8988T (cell line): ENCODE measurements at places on chromosomes 4 and X.

DNA sequence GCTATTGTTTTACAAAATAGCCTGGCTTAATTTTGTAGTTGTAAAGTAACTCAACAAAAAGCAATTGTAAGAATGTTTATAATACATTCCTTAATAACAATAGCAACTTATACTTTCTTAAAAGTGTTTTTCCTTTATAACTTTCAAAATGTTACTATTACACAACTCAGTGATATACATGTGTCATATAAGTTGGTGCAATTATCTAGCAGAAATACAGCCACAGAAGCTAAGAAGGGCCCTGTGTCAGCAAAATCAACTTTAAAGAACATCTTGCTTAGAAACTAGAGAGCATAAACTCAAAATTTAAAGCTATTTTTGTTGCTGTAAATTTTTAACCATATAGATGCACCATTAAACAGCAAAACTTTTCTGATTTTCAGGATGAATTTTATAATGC, 41.4 kb upstream of the MAB21L2 start:
- DNase-seq = no peak

- DNase-seq = no peak
These were observed 146.9 kb upstream of the FGF13 start for GRCh38 chrX:138858438-138858837.

DNA sequence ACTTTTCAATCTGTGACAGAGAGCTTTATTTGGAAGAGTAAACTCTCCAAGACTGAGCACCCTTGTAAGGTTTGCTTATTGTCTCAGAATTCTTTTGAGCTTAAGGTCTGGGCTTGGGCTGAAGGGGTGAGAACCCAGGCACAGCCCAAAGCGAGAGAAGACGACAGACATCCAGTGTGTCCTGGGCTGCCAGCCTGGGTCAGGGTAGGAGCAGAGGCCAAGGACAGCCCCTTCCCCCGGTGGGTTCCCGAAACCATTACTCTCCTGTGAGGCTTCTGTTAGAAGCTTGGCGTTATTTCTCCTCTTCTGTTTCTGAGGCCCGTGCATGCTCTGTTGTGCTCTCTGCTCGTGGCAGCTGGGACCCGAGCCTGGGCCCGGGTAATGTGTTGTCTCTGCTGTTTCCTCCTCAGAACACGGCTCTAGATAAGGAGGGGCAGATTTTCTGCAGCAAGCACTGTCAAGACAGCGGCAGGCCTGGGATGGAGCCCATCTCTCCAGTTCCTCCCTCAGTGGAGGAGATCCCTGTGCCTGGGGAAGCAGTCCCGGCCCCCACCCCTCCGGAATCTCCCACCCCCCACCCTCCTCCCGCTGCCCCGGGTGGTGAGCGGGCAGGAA, 177.5 kb downstream of the DCLK2 start:
- no peak for DNase-seq

- DNase-seq = no peak
These were observed 162.5 kb downstream of the GASK1B start for GRCh38 chr4:158010361-158010760.

- no peak for DNase-seq
These were observed 828.9 kb downstream of the GLUD2 start for GRCh38 chrX:121876305-121876704.

DNA sequence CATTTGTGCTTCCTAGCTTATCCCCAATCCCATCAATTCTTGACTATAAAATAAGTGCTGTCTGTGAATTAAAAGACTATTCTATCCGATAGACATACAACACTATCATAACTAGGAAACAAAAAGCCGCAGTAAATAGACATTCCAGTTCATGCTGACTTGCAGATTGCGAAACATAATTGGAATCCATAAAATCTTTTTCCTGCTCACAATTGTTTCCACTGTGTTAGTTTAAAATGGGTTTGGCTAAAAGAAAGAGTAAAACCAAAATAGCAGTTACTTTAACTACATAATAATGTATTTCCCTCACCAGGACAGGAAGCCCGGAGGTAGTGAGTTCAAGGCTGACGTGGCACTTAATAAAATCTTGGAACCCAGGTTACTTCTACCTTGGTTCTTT, 17.2 kb downstream of the SMIM31 start:
- no peak for DNase-seq

DNA sequence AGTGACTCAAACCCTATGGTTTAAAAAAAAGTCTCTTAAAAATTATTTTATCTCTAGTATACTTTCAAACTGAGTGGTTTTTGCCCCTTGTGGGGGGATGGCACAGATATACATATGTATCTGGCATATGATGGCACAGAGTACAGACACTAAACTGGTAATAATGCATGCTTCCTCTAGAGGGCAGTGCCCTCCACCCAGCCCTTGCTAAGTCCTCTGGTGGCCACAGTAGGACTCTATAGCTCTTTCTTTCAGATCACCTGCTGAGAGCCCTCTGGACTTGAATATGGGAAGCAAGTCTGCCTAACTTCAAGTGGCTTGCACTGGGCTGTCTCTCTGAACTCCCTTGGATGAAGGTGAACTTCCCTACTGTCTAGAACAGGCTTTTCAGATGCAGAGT, 66.3 kb downstream of the TSPAN7 start:
- no peak for DNase-seq

GRCh38 chrX:131812847-131813825, 210.0 kb upstream of the STK26 start:
- no peak for DNase-seq

DNA sequence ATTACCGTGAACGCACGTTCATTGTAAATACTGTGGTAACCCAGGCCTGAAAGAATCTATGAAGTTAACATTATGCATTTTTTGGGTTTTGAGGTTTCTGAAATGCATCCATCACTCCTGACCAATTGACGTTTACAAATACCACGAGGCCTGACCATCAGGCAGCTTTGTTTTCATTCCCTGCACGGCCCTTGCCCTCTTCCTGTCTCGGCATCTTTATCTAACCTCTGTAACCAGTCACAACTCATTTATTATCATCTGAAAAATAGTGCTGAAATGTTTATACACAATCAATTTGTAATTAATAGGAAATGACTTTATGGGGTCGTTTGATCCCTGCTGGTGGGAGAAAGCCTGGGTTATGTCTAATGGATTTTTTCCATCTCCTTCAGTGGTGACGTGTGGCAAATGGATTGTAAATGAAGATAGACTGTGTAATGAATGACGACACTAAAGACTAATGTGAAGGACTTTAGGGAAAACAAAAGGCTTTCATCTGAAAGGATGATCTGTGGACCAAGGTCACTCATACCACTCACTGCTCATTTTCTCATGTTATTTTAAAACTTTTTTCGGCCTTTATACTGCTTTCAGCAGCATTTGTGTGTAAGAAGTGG, 102.7 kb upstream of the SORBS2 start:
- DNase-seq = no peak

- no peak for DNase-seq
These were observed 531.7 kb upstream of the FTHL17 start for GRCh38 chrX:31603411-31604120.

GRCh38 chrX:16745659-16746058, 26.2 kb downstream of the SYAP1 start:
- DNase-seq = no peak

GRCh38 chr4:36269101-36269500, 12.3 kb upstream of the DTHD1 start:
- no peak for DNase-seq

GRCh38 chr4:184807797-184808712, 17.7 kb downstream of the ACSL1 start:
- no peak for DNase-seq

- no peak for DNase-seq
These were observed 11.4 kb downstream of the NR3C2 start for GRCh38 chr4:148430854-148431253.

DNA sequence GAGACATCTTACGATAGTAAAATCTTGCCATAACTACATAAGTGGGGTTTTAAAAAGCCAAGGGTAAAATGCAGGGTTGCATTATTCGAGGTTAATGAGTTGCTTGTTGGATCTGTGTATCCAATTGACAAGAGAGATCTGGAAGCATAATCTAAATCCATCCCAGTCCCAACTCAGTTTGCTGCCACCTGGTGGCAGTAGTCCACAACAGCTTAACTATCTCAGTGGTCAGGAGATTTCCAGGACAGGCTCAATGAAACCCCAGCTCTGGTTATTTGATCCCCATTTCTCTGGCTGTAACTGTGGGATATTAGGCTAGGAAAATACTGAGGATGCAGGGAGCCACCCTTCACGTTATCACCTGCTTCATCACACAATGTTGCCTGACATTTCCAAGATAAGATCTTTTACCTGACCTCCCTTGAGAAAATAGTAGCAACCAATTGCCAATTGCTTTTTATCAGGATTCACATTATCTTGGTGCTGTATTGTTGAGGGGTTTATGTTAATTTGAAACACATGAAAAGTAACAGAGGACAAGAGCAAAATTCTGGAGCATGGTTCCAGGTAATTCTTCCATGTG, 88.2 kb upstream of the TNIP3 start:
- peak; percentile 14 for DNase-seq

DNA sequence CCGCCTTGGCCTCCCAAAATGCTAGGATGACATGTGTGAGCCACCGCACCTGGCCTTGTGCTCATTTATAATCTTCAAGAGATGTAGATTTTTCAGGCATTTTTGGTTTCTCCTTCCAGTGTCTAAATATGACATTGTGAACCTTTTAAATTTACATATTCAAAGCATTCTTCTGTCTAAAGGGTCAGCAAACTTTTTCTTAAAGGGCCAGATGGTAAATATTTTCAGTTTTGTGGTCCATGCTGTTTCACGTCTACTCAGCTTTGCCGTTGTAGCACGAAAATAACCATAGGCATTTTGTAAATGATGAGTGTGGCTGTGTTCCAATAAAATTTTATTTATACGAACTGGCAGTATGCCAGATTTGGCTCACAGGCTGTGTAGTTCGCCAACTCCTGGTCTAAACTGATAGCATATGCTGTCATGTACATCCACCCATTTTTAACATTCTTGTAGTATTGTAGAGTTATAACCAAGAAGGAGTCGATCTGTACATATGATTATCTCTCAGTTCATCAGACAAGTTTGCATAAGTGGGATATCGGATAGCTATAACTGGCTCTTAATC, 12.7 kb upstream of the GCNA start:
- no peak for DNase-seq

DNA sequence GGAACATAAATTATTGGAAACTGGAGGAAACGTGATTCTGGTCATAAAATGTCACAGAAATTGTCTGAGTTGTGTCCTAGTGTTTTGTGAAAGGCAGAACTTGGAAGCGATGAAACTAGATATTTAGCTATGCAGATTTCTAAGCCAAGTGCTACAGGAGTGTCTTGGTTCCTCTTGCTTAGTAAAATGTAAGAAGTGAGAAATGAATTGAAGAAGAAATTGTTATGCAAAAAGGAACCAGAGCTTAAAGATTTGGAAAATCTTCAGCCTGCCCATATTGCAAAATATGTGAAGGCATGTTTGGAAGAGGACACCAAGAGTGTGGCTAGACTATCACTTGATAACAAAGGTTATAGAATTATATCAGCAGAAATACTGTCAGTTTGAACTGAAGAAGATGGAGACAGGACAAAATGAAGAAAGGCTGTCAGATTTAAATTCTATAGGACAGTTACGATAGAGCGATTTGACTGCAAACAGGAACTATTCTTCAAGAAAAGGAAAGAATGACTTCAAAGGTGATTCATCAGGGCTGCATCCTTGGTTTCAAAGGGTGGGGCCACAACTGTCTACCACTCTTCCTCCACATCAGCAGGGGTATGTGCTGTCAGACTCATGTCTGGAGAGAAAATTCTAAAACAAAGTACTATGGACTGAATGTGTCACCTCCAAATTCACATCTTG, 9.4 kb upstream of the CDS1 start:
- no peak for DNase-seq

- DNase-seq = no peak
These were observed 27.5 kb upstream of the ABCG2 start for GRCh38 chr4:88185906-88186305.

DNA sequence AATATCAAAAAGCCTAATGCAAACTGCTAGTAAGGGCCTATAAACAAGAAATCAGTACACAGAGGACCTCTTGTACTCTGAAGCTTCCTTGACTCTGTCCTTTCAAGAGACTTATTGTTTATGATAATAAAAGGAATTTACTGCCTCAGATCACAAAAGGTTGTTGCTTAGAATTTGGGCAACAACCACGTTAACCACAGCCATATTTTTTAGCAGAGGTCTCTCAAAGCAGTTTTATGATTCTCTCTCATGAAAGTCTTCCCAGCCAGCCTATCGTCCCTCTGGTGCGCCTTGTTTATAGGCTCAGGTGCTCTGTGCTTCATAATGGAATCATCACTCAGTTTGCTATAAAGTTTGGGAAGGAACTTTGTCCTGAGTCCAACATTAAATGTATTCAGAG, 270.6 kb downstream of the RCHY1 start:
- DNase-seq = no peak

DNA sequence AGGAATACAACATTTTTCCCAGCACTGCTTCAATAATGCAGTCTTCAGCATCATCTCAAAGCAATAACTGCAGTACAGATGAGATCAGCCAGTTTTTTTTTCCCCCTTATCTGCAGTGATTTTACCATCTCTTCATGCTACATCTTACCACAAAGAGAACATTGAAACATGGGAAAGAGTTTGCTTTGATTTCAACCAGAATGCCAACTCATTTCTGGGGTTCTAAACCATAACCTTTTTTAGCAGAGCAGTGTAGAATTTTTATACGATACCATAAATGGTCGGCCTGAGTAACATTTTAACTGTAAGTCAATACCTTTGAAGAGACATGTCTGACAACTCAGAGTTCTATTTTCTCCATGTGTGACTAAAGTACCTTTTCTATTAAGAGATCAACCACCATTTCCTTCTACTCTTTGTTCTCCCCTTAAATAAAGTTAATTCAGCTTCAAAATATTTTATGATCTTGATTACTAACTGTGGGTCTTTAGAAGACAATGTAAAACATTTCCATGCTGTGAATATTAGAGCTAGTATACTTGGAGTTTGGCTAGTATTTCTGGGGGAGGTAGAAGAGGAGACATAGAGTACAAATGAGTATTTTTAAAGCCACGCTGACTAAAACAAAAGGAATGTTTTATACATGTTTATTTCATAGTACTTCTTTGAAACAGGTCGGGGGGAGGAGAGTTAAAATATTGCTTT, 69.1 kb downstream of the TET2 start:
- no peak for DNase-seq

GRCh38 chr4:108644237-108644636, 6.2 kb upstream of the OSTC start:
- no peak for DNase-seq

- no peak for DNase-seq
These were observed 303.0 kb downstream of the EPHA5 start for GRCh38 chr4:65367306-65367705.

- no peak for DNase-seq
These were observed 86.2 kb upstream of the KIT start for GRCh38 chr4:54571293-54572151.

DNA sequence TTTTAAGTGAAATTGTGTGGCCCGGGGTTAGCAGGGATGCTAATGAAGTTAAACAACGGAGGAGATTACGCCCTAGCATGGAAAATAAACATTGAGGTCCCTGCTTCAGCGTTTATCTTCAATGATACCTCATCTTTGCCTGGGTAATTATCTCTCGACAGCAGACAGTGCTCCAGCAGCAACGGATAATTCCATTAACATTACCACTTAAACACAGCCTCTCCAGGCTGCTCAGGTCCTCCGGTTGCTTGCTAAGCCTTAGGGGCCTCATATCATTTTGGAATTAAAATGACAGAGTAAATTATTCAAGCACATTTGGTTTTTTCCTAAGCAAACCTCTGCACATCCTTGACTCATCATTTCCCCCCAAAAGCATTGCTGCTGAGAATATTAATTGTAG, 281.5 kb upstream of the KLF3 start:
- DNase-seq = no peak

GRCh38 chr4:75512386-75513211, 1.6 kb downstream of the RCHY1 start:
- DNase-seq = no peak

GRCh38 chrX:118271775-118272174, 74.1 kb upstream of the WDR44 start:
- DNase-seq = no peak
